Lower leg skin (tissue), 4 donors: ENCODE measurements at places on chromosomes 5 and 9. TPM values are rescaled to one million over a fixed set of nuclear protein-coding genes. Genes with fewer than 3 reads are reported as not detected.

FOXD4L4 gene
- total RNA-seq: not detected

DNA sequence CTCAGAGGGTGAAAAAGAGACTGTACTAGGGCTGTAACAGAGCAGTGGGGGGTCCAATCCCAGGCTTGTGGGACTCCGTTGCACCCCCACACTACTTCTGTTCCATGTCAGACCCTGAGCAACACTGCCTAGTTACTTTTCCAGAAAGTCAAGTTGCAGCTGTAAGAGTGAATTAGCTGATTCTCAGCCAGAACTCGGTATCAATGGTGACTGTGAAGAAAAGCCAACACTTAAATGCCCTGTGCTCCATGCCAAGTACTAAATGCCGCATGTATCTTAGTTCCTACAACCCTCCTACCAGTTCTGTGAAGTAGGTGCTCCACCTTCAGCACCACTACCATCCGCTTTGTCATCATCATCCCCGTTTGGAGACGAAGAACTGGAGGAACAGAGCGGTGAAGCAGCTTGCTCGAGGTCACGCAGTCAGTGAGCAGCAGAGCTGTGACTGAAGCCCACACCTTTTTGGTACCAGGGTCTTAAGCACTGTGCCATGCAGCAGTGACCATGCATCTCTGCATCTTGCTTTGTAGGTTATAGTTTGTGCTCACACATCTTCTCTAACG, 64.3 kb downstream of the NSG2 start:
- DNase-seq: peak; percentile 1

SLC22A4 gene
- total RNA-seq: 0.27 TPM

GRXCR2 gene
- 0.65 TPM for total RNA-seq

GARIN3 gene
- total RNA-seq: not detected

DNA sequence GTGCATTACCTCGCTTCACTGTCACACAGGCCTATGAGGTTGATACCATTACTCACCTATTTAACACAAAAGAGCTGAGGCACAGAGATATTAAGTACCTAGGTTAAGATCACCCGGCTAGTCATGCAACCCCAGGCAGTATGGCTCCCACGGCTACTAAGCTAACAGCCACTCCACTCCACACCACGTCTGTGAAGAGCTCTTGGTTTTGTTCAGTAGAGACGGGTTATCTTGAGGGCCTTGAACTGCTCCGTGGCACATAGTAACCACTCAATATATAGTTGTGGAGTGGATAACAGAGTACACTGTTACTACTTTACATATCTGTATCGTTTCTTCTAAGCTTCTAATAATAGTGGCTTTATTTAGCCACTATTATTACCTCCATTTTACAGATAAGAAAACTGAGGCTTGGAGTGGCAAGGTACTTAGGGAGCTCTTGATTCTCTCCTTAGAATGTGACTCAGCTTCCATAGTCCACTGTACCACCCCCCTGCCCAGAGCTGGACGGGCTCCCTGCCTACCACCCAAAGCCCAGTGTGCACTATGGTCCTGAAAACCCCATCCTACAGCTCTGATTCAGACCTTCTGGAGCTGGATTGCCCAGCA, 1.0 kb upstream of the CORO2A start:
- no peak for DNase-seq

- DNase-seq: no peak
These were observed 28.1 kb downstream of the ARHGAP26 start for GRCh38 chr5:142798099-142798770.

GRCh38 chr5:144009116-144009515, 161.3 kb downstream of the YIPF5 start:
- DNase-seq: no peak

GRCh38 chr5:149873896-149874295, 70.7 kb downstream of the PDE6A start:
- DNase-seq: no peak

TMEM252 gene
- total RNA-seq: not detected

GRCh38 chr5:93899026-93899600, 157.7 kb upstream of the POU5F2 start:
- no peak for DNase-seq

GRCh38 chr9:98726735-98727134, 18.0 kb upstream of the GABBR2 start:
- DNase-seq: peak; percentile 21

GRCh38 chr9:118643118-118643517, 726.1 kb downstream of the BRINP1 start:
- no peak for DNase-seq

DNA sequence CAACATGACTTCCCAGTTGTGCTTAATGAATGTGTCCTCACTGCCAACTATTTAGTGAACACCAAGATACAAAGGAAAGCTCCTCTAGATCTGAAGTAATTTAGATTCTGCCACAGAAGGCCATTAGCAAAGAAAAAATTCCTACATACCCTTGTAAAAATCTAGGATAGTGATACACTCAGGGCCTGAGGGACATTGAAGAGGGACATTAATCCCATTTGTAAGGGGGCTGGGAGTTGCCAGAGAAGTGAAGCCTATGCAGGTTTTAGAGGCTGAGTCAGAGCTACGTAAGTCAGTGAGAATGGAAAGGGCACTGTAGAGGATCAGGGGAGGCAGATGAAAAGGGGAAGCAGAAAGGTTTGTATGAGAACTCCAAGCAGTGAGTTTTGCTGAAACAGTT, 286.9 kb upstream of the TARS1 start:
- DNase-seq: no peak

DNA sequence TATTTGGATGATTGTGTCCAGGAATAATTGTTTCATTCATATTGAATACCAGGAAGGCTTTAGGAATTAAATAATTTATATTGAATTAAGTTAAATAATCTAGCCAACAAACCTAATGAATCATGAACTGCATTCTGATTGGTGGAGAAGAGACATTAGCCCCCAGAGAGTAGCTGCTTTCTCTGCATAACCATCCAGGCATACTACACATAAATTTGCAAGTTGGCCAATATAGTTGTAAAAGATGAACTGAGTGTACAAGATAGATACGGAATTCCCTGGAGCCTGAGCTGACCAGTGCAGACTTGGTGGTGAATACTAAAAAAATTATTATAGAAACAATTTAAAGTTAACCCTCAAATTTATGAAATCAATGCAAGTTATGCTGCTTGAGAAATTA, 311.8 kb upstream of the KIF2A start:
- DNase-seq: no peak

GRCh38 chr9:16924311-16924915, 53.9 kb upstream of the BNC2 start:
- no peak for DNase-seq
